ENCODE measurements at places on chromosomes 16 and 17. TPM values are rescaled to one million over a fixed set of nuclear protein-coding genes. Genes with fewer than 3 reads are reported as not detected.

Gene C16orf90
- total RNA-seq: not detected

Gene GGNBP2
- total RNA-seq: 40.6 TPM

Gene HOXB2
- 0.63 TPM for total RNA-seq

Gene INCA1
- 0.39 TPM for total RNA-seq

Gene DBNDD1
- total RNA-seq: 12.3 TPM

Gene CCDC200
- not detected for total RNA-seq

Gene RNU2-1
- not detected for total RNA-seq

Gene SNTB2
- total RNA-seq: 69.3 TPM

Gene CASKIN1
- 0.13 TPM for total RNA-seq

Gene RILP
- total RNA-seq: 10.9 TPM

Gene XAF1
- 1.5 TPM for total RNA-seq

Gene SLC16A11
- total RNA-seq: 1.9 TPM

Data from dermis microvascular lymphatic vessel endothelial cell (primary cell).